Stimulated activated naive CD8-positive, alpha-beta T cell treated with anti-CD3 and anti-CD28 coated beads, Interleukin-15, Interleukin-2, amounts not matched to agents 100 U/mL and 50 U/mL, for 24 hours (primary cell): ENCODE measurements at places on chromosomes 3 and 15.
A peak's percentile ranks its signal among the peaks of the same experiment; 100 is the strongest.

- DNase-seq, result no peak
Observed at GRCh38 chr3:31132132-31132769, 237.8 kb upstream of the GADL1 start.

DNA sequence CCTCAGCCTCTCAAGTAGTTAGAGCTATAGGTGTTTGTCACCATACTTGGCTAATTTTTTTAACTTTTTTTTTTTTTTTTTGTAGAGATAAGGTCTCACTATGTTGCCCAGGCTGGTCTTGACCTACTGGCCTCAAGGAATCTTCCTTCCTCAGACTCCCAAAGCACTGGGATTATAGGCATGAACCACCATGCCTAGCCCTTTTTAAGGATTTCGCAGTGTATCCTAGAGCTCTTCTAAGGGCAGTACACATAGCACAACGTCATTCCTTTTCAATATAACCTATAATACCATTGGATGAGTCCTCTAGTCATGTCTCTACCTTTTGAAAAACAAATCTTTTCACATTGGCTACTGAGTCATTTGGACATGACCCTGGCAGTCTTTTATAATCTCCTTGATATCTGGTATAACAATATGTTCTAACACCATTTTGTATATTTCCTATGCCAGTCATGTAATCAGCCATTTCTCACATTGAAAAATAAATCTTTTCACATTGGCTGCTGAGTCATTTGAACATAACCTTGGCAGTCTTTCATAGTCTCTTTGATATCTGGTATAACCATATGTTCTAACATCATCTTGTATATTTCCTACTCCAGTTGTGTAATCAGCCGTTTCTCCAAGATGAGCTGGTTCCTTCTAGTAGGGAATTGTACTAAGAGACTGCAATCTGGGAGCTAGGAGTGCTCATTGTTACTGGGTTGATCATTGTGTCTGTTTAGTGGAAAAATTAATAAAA lies 944.7 kb downstream of the MCTP2 start:
- DNase-seq, result no peak

- peak; percentile 35 for DNase-seq
Observed at GRCh38 chr15:40878785-40879184, 4.8 kb upstream of the RHOV start.

DNA sequence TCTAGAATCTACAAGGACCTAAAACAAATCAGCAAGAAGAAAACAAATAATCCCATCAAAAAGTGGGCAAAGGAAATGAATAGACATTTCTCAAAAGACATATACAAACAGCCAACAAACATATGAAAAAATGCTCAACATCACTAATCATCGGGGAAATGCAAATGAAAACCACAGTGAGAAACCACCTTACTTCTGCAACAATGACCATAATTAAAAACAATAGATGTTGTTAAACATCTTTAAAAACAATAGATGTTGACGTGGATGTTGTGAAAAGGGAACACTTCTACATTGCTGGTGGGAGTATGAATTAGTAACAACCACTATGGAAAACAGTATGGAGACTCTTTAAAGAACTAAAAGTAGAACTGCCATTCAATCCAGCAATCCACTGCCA lies 96.2 kb downstream of the CBLB start:
- no peak for DNase-seq

DNA sequence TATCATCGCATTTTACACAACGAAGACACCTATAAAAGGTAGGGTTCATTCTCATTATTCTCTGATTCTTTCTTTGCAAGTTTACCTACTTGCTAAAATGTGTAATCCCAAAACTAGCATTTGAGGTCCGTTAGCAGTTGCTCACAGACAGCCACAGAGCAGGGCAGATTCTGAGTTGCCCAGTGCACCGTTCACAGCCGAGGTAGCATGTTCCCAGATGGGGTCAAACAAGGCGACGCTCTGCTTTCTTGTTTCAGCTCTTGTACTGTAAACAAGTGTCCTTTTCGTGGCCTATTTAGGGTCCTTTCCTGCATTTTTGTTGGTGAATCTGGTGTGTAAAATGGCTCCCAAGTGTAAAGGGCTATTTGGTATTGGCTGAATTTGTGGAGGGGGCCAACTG lies 3.1 kb downstream of the PPP1R2 start:
- peak; percentile 25 for DNase-seq

DNA sequence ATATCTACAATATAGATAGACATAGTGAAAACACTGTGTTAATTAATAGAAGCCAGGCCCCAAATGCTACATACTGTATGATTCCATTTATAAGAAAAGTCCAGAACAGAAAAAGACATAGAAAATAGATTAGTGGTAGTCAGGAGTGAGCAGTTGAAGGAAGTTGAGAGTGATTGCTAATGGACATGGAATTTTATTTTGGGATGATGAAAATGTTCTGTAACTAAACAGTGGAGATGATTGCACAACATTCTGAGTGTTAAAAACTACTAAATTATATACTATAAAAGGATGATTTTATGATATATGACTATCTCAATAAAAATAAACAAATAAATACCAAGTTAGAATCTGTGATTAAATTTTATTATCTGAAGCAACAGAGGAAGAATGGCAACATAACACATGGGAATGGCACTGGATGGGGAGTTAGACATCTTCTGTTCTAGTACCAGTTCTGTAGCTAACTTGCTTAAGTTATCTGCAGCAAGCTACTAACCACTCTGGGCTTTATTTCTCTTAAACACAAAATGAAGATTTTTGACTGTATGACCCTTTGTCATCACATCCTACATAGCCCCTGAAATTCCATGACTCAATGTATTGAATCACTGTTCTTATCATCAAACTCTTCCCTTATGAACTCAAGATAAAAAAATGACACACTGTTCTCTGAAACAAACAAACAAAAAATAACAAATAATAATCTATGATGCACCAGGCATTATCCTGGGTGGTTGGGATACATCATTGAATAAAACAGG lies 612.7 kb downstream of the TBL1XR1 start:
- no peak for DNase-seq

DNA sequence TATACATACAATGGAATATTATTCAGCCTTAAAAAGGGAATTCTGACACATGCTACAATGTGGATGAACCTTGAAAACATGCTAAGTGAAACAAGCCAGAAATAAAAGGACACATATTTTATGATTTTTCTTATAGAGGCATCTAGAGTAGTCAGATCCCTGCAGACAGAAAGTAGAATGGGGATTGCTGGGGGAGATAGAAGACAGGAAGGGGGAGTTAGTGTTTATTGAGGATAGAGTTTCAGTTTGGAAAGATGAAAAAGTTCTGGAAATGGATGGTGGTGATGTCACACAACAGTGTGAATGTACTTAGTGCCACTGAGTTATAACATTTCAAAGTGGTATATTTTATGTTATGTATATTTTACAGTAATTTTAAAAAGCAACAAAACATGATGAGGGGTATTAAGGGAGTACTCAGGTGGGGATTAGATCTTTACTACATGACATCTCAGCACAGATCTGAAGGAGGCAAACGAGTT lies 4.7 kb downstream of the ITPR1 start:
- no peak for DNase-seq

GRCh38 chr3:119632216-119632615 lies 28.2 kb downstream of the POPDC2 start:
- DNase-seq, result no peak

GRCh38 chr3:74546426-74546825 lies 68.0 kb downstream of the CNTN3 start:
- no peak for DNase-seq

DNA sequence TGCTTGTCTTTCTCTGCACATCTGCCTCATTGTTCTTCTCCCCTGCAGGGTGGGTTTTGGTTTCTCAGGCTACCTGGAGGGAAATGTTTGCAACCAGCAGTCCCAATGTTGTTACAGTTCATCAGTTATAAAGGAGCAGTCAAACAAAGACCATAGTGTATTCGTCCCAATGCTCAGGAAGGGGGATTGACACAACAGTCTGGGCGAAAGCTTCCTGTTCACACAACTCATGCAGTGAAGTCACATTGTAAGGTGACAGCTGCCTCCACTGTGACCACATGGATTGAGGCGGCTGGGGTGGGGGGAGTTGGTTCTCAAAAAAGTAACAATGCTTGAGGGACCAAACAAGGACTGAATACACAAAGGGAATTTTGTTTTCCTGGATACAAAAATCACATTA lies 28.8 kb upstream of the TF start:
- no peak for DNase-seq
